Fibroblast of the conjunctiva (primary cell): ENCODE measurements at places on chromosomes 7 and 10.

GRCh38 chr7:2416063-2416462 lies 12.7 kb downstream of the CHST12 start:
- no peak for DNase-seq

DNA sequence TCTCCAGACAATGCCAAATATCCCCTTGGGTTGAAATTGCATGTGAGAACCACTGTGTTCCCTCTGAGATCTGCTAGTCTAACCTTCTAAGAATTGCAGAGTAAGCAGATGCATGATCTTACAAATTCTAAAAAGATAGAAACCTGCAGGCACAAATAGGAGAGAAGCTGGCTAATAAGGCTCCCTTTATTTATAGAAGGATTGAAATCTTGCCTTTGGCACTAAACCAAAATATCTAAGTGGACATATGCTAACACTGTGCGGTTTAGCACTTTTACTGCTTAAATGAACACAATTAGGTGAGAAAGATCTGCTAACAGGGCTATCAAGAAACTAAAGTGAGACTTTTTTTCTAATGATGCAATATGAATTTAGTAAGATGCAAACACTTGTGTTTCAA lies 225.5 kb downstream of the DOCK4 start:
- no peak for DNase-seq

- no peak for DNase-seq
Measured at GRCh38 chr10:22285130-22285529, 31.1 kb upstream of the COMMD3 start.

DNA sequence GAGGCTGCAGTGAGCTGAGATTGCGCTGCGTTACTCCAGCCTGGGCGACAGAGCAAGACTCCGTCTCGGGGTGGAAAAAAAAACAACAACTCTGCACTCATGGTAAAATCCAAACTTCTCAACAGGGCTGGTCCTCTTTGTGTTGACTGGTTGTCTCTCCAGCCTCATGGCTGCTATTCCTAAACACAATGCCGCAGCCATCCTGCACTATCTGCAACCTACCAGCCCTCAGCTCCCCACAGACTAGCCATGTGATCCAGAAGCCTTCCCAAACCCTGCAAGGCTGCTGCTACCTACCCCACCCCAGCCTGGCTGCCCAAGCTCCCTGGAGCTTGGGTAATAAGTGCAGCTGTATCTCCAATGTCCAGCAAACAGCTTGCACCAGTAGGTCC lies 11.7 kb downstream of the ZYX start:
- DNase-seq = no peak

DNA sequence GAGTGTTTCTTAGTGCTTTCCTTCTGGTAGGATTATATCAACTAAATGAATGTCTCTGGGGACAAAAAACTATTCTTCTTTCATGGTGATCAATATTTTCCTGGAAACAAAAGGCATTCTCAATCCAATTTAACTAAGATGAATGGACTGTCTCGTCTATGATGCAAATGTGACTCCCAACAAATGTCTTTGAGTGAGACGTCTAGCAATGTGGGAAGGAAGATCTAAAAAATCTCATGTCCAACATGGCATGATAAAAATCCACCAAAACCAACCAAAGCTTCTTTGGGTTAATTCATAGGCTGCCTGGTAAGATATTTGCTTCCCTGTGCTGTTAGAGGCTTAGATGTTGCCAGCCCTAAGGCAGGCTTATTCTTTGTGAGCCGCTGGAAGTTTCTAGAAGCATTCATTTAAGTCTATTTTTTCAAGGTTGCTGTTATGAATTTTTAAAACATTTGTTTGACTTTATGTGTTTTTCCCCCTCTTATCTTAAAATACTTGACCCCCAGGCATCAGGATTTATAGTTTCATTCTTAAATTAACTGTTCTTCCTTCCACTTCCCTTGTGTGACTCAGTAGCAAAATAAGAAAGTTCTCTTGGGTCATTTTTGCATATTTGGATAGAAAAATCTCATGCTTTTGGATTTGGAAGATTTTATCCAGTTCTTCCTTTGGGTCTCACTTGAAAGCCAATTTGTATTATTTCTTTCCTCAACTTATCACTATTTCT lies 156.3 kb downstream of the NRP1 start:
- no peak for DNase-seq

GRCh38 chr7:74718336-74718735 lies 55.5 kb upstream of the NCF1 start:
- no peak for DNase-seq

DNA sequence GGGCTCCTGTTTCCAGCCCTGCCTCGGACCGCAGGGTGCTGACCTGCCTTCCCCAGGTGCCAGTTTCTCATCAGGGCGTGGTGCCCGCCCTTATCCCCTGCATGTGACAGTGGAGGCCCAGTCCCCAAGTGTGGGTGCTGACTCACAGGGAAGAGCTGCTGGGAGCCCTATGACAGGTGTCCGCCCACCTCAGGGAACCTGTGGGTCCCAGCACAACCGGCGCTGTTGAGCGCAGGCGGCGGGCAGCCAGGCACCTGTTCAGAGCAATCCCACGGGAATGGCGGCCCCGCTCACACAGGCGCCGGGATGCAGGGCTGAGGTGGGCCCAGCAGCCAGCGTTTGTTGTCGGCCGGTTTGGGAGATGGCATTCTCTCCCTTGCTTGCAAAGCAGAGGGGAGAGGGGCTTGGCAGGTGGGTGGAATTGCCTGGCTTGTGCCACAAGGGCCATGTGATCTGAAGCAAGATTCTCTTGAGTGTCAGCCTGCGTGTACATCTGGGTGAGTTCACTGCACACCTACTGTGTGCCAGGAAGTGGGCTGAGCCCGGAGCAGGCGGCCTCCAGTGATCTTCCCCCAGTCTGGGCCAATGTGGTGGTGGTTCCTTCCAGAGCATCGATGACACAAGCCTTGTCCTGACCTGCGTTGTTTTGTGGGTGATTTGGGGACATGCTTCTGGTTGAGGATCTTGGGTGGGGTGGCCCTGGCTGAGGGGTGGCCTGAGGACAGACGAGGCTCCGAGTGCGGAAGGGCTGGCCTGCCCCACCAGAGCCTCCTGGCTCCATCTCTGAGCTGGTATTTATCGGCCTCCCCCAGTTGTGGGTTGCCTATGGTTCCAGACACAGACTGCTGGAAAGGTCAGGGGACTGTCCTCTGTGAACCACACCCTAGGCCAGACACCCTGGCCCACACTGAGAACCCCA lies 2.4 kb downstream of the PWWP2B start:
- no peak for DNase-seq

DNA sequence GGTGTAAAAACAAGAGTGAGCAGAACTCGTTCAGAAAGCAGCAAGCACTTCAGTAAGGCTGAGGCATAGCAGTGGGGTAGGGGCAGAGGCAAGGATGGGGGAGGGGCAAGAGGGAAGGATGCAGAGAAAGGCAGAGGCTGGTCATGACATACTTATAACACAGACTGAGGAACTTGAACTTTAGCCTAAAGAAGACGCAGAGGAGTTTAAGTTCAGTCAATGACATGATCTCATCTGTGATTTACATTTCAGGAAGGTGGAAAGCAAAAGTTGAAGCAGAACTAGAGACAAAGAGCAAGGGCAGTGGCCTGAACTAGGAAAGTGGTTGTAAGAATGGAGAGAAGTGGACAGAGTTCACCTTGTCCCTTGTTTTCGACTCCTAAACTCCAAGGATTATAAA lies 15.8 kb downstream of the MACC1 start:
- no peak for DNase-seq

DNA sequence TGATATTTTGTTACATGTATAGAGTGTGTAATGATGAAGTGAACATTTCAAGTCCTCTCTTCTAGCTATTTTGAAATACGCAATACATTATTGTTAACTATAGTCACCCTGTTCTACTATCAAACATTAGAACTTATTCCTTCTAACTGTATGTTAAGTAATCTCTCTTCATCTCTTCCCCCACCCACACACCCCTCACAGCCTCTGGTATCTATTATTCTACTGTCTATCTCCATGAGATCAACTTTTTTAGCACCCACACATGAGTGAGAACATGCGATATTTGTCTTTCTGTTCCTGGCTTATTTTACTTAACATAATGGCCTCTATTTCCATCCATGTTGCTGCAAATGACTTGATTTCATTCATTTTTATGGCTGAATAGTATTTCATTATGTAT lies 57.7 kb upstream of the EGR2 start:
- no peak for DNase-seq
